ENCODE measurements at places on chromosomes 16 and 17. TPM values are rescaled to one million over a fixed set of nuclear protein-coding genes. Genes with fewer than 3 reads are reported as not detected.

Gene ZNF75A
- 5.2 TPM for polyA plus RNA-seq

Gene HP
- polyA plus RNA-seq = not detected

Gene IRX5
- 0.56 TPM for polyA plus RNA-seq

Gene STH
- not detected for polyA plus RNA-seq

Gene ACSM2B
- not detected for polyA plus RNA-seq

Gene TMEM220
- polyA plus RNA-seq = 4.1 TPM

Gene NLRP1
- polyA plus RNA-seq = 9.2 TPM

Gene NOL3
- 4.6 TPM for polyA plus RNA-seq

Gene PGS1
- 69.3 TPM for polyA plus RNA-seq

Gene MT4
- polyA plus RNA-seq = not detected

Gene VASN
- polyA plus RNA-seq = 11.3 TPM

Gene CTRL
- polyA plus RNA-seq = 4.2 TPM

Gene CLEC19A
- polyA plus RNA-seq = 1.5 TPM

Gene SLC5A11
- polyA plus RNA-seq = 0.59 TPM

Gene NGFR
- polyA plus RNA-seq = 10.3 TPM

Gene HASPIN
- polyA plus RNA-seq = 12.0 TPM

Gene KRT33A
- polyA plus RNA-seq = not detected

Gene MRM3
- polyA plus RNA-seq = 10.7 TPM

Gene LIG3
- polyA plus RNA-seq = 76.5 TPM

Gene CNTNAP4
- polyA plus RNA-seq = not detected

Gene TK2
- 2.7 TPM for polyA plus RNA-seq

Measured in H1 (cell line).